ENCODE measurements at places on chromosomes 11 and 22.

DNA sequence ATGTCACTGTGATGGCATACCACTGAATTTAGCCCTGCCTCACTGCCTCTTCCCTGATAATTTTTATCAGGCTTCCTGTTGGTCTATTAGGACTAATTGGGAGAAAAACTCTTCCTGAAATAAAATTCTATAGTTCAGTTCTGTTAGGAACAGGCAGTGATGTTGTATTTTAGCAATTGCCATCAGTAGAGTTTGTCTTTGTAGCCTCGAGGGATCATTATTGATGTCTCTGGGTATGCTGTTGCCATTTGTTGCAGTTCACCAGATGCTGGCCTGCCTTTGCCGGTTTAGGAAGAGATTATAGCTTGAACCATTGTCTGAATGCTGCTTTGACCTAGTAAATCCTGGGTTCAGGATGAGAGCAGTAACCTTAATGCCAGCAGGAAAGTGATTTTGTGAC, 41.0 kb downstream of the KDM2A start:
- DNase-seq, result no peak

DNA sequence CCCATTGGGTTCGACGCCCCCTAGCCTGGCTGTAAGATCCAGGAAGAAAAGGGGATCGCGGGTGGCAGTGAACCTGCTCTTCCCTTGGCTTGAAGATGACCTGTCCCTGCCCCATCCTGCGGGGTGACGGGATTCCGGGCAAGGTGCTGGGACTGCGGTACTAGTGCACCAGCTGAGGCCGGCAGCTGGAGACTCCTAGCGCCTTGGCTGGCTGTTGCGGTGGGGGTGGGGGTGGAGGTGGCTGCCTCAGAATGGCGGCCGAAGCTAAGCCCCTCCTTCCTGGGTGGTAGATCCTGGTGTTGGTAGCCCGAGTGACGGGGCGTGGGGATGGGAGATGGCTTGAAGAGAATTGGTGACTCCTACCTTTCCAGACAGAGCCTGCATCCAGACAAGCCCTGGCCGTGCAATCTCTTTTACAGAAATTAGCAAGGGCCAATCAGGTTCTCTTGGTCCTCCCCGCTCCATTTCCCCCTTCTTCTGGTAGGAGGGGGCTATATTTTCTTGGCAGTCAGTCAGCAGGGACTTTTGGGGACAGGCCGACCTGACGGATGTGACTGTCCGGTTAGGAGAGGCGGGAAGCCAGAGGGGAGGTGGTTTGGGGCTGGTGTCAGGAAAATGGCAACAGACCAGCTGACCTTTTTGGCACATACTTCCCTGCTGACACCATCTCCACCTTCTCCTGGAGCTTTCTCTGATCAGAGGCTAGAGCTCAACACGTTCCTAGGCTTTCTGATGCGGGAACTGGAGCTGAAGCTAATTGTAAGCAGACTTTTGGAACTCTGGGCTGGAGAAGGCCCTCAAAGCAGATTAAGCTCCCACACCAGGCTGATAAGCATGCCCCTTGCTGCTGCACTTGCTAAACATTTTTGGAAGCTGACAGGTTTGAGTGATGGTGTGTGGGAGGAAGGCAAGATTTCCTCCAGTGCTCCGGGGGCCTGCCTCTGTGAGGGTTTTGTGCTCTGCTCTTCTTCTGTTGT, 2.0 kb downstream of the NAV2 start:
- DNase-seq, result no peak

DNA sequence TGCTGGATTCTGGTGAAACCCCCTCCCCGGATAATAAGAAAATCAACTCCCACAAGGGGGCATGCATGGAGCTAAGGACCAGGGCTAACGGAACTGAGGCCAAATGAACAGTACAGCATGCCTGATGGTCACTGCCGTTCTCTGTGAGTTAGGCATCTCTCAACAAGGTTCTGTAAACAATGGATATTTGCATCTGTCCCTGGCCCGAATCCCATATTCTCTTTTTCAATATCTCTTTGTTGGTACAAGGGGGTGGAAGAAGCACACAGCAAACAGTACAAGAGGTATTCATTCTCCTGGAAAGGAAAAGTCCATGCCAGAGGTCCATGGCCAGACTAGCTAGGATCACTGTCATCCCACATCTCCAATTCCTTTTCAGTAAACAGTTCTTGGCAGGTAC, 32.2 kb upstream of the APOA1 start:
- no peak for DNase-seq

DNA sequence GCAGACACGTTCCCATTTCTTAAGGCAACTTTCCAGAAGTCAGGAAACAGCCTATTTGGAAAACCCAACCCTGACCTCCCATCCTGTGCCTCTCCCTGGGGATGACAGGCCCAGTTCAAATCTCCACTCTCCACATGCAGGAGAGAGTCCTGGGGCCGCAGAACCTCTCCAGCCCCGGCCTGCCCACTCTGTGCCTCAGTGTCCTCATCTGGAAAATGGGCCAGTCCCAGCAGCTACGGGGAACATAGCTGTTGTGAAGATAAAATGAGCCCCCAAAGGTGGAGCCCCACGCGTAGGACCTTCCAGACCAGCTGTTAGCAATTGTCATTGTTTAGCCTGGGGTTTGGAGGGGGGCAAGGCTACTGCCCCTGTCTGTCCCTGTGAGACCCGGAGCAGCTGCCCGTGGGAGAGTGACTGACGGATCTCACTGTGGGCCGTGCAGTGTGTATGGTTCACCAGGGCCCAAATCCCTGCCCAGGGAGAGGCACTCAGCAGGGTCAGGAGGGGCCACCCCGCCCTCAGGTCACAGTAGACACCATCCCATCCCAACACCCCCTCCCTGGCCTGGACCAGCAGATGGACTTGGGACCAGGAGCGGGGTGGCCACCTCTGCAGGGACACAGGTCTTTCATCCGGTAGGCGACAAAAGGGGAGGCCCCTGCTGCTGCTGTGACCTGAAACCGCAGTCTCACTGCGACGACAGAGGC, 145.9 kb downstream of the CTTN start:
- no peak for DNase-seq

DNA sequence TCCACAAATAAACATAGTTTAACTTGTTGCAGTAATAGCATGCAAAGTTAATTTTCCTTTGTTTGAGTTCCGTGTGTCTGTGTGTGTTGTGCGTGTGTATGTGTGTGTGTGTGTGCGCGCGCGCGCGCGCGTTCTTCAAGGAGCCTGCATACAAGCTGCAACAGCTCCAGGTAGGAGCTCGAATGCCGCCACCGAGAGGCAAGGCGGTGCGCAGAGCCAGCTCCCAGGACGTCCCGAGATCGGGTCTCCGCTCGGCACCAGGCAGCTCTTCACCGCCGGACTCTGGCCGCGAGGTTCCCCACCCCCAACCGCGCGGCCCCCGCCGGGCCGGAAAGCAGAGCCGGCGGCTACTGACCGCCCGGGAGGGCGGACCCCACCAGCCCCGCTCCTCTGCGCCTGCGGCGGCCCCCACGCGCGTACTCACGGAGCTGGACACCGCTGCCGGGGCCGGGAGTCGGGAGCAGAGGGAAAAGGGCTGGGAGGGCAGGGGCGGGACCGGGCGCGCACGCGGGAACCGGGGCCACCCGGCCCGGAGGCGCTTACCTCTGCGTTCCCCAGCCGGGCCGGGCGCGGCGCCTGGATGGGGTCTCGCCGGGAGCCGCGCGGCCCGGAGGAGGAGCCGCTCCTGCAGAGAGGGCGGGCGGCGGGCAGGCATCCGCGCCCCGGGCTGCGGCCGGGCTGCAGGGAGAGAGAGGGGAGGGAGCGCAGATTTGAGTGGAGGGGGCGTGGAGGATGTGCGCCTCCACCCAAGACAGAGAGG, 40.4 kb upstream of the AKIP1 start:
- peak; percentile 50 for DNase-seq

DNA sequence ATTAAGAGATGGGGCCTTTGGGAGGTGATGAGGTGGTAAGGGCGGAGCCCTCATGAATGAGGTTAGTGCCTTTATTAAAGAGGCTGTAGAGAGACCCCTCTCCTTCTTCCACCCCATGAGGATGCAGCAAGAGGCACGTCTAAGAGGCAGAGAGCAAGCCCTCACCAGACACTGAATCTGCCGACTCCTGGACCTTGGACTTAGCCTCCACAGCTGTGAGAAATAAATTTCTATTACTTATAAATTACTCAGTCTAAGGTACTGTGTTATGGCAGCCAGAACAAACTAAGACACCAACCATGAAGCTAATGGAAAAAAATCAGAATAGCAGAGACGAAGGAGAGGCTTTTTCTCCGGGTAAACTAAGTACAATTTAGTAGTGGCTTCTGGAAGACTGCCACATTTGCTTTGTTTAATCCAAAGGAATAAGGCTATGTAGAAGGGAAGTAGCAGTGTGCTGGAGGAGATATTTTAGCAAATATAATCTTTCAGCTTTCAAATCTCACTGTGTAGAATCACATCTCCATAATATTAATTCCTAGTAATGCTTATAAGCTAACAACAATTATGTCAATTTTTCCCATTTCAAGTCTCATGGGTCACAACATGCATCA, 12.3 kb upstream of the SIK2 start:
- DNase-seq, result no peak

GRCh38 chr11:7906481-7906880, 24.6 kb downstream of the OR10A6 start:
- no peak for DNase-seq

Measured in HAP-1 (cell line).